ENCODE measurements at places on chromosomes 4 and X.

DNA sequence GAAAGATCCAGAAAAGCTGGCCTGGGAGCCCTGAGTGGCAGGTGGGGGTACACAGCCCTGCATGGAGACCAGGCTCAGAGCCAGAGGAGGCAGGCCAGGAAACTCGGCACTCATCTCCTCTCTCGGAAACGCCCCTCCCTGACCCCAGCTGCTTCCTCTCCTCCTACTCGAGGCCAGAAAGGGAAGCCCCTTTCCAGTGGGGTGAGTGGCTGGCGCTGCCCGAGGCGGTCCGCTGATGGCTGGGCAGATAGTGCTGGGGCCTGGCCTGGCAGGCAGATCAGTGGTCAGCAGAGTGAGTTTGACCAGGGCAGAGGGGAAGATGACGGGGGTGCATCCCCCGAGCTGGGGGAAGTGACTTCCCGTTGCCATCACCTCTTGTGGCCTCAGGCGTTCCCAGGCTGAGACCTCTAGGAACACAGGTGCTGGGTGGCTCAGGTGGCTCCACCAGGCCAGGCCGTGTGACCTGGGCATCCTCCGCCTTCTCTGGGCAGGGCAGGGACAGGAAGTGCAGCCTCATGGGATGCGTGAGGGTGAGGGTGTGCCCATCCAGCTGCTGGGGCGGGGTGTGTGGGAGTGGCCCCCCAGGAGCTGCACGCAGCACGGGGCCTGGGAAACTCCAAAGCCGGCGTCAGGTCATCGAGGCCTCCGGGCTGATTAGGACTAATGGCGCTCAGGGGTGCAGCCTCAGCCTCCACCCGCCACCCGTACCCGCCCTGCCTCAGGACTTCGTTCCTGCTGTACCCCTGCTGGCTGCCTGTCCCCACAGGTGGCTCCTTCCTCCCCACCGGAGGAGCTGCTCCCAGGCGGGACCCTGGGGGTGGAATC lies 5.7 kb downstream of the SH3BP2 start:
- DNase-seq, result peak; percentile 75

GRCh38 chr4:89482926-89483595 lies 175.5 kb upstream of the GPRIN3 start:
- DNase-seq, result no peak

GRCh38 chrX:15998350-15998749 lies 125.0 kb upstream of the GRPR start:
- no peak for DNase-seq

GRCh38 chr4:5142726-5143125 lies 91.4 kb downstream of the STK32B start:
- peak; percentile 9 for DNase-seq

- no peak for DNase-seq
These were observed 29.8 kb upstream of the ARHGEF6 start for GRCh38 chrX:136810493-136810892.

DNA sequence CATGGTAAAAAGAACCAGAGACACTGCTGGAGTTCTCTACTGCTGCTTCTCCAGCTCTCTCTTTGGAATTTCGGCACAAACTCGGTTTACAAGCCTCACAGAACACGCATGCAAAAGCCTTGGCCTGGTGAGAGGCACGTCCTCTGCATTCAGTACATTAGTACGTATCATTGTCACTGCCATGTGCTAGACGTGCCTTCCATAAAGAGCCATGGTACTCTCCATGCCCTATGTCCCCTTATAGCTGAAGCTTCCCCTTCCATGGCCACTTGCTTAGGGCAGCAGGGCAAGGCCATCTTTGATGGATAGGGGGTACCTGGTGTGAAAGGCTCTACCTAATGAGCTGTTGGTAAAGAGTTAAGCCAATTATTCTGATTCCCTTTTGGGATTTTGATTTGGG lies 35.0 kb downstream of the DIPK2B start:
- no peak for DNase-seq

GRCh38 chrX:22025751-22026150 lies 6.4 kb upstream of the PHEX start:
- no peak for DNase-seq

DNA sequence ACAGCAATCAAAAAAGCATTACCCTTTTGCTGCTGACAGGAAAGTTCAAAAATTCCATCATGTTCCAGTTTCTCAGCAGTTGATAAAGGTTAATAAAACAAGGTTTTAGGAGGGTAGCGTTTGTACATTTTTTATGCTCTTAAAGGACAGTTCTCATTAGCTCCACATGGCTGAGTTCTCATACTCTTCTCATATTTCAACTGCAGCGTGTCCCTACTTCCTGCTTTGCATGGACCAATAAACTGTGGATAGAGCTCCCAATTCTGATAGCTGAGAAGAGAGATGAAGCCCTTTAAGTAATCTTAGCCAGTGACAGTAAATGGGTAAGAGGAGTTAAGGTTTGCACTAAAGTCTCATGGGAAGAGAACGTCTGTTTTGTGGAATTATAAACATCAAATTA lies 53.5 kb downstream of the SPANXA2 start:
- DNase-seq, result no peak

GRCh38 chr4:164779811-164780216 lies 25.9 kb downstream of the SMIM31 start:
- DNase-seq, result peak; percentile 23

- DNase-seq, result no peak
These were observed 318.6 kb downstream of the NAF1 start for GRCh38 chr4:162847945-162848549.

DNA sequence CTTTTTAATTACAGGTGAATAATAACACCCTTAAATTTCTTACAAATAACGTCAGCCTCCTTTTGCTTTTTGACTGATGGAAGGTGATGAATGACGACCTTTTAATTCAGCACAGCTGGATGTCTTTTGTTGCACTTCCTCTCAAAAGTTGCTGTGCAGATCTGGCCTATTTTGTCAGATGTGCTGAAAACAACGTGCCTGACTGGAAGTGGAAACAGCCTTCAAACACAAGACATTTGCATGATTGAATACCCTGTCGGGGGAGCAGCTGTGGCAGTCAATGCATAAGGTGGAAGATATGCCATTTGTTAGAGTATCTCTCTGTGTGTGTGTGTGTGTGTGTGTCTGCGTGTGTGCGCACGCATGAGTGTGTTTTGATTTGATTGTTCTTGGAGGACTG lies 579.7 kb downstream of the SPRY1 start:
- DNase-seq, result no peak

- no peak for DNase-seq
These were observed 133.0 kb upstream of the C1QTNF7 start for GRCh38 chr4:15294832-15295231.

DNA sequence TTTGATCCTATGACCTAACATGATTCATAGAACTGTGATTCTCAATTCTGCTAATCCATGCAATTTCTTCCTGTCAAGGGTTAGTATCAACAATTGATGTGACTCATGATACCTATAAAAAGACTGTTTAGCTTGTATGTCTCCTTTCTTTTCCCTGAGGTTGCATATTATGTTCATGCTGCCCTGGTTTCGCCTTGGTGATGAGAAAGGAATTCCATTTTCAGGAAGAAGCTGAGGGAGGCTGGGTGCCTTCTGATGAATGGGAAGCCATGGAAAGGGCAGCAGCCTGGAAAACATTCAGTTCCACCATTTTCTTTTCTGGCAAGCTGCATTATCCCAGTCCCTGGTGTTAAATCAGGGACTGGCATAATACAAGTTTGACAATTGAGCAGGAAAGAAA lies 976.5 kb downstream of the RPA4 start:
- DNase-seq, result no peak

DNA sequence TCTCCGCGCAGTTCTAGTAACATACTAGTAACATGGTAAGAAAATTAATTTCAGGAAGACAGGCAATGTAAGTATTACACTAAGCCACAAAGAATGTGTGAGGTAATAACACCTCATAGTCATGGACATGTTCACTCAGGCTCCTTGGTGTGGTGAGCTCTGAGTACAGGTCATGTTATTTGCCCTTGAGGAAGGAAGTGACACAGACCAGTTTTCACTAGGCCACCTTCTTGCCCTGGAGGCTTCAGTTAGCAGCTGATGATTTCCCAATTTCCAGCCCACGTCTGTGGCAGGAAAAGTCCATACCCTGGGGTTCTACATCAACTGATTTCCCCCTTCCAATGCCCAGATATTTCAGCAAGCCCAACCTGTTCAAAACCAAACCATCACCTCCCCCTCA lies 6.7 kb downstream of the APOO start:
- DNase-seq, result no peak

GRCh38 chrX:69019073-69019890 lies 146.0 kb downstream of the PJA1 start:
- DNase-seq, result no peak

DNA sequence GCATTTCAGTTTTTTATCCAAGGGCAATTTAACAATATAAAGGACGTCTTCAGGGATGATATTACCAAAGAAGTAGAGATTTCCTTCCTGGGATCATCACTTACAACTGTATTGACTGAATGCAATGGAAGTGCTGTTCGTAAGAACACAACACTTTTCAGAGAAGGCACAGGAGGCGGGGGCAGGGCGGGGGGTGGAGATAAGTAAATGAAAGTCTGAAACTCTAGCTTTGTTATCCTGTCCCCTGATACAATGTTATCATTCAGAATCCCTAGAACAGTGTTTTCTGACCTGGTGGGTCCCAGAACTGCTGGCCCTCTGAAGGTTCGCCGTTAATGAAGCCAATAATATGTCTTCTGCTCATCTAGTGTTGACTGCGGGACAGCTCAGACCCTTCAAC lies 124.6 kb downstream of the NSUN7 start:
- DNase-seq, result no peak

DNA sequence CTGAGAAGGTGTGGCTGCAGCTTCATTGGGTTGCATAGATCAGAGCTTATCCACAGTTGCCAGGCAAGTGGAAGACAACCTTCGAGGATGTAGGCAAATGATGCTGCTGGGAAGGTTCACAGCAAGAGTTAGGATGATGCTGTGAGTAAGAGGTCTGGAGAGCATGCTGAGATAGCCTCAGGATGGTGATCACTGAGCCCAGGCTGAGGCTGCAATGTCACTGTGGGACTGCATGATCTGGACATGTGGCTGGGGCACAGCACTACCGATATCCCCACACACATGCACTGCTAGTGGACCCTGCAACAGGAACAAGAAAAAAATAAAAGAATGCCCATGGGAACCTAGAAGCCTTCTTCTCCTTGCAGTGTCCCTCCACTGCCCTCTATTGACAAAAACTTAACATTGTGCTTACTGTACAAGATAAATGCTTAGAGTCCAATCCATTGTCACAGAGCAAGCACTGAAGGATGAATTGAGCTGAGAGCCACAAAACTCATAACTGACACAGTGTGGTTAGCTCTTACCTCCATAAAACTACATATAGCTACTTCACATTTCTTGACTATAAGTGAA lies 105.6 kb downstream of the CNKSR2 start:
- DNase-seq, result peak; percentile 39

DNA sequence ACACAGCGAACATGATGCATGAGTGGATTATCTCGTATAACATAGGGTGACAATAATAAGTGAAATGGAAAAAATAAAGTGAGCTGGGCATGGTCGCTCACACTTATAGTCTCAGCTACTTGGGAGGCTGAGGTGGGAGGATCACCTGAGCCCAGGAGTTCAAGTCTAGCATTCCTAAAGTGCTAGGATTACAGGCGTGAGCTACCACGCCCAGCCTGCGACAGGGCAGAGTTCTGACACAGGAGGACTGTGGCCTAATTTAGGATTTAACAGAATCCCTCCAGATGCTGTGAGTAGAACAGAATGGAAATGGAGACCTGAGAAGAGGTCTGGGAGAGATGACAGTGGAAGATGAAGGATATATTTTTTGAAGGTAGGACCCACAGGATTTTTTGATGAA lies 3.4 kb upstream of the PRICKLE3 start:
- no peak for DNase-seq

GRCh38 chr4:159210975-159211374 lies 108.1 kb downstream of the RAPGEF2 start:
- no peak for DNase-seq

DNA sequence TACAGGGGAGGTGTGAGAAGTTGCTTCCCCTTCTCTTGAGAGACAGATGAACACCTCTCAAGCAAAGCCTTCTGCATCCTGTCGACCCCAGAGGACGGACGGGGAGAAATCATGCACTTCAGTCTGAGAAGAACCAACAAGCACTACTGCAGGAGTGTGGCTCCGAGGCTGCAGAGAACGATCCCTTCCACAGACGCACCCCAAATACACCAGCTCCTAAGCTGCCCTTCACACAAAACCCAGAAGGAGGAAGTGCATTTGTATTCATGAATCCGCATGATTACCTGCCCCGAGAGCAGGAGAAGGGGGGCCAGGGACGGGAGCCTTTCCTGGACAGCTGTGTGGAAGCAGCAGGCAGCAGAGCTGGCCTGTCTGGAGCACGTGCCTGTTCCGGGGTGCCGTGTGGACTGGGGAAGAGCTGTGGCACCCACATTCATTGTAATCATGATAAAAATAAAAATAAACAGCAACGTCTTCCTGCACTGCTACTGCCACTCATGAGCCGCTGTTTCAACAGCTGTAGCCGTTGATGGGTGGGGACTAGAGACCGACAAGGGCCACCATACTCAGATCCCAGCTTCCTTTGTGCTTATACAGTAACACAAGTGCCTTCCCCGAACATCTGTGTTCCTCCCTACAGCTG lies 42.9 kb downstream of the ACSL1 start:
- DNase-seq, result no peak

DNA sequence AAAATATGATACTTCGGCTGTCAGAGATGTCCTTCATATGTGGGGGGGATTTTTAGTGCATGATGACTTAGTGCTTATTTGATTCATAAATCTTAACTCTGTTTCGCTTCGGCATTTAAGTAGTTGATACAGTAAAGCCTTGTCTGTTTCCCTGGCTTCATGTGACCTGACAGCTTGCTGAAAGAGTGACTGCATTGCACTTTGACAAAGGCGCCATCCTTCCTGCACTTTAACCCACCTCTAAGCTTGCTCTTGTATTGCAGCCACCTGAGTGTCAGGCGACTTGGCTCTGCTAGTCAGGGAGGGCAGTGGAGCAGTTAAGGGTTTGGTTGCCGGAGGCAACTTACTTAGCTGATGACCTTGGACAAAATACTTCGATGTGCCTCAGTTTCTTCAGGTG lies 65.5 kb downstream of the PTTG2 start:
- no peak for DNase-seq

DNA sequence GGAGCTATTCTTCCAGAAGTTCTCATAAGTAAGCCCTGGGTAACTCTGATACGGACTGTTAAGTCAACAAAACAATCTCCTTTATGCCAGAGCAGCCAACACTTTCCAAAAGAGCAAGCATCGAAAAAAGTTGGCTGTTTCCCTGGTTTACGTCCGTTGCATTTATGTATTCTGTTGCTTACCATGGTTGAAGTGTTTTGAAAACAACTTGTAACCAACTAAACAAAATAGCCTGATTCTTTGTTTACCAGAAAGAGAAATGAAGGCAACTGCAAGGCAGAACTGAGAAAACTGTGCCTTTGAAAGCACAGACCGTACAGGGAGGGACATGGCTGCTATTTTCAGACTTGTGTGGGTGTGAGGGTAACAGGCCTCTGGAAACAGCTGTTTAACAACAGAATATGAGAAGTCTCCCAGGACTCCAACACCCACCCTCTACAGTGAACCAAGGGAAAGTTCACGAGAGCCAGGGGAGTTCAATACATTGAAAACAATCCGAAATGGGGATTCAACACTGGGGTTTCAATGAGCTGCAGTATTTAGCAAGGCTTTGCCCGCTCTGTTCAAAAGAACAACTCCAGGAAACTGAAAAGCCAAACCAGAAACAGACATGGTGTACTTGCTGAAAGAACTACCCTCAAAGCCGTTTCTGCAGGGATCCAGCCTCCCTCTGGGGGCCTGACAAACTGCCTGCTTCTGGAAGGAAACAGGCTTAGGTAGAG lies 95.8 kb upstream of the EGFL6 start:
- DNase-seq, result no peak

Data from RPMI8226 (cell line).